ENCODE measurements at places on chromosomes 1 and 21.

GRCh38 chr1:106937104-106937503, 119.4 kb upstream of the PRMT6 start:
- peak; percentile 69 for DNase-seq

DNA sequence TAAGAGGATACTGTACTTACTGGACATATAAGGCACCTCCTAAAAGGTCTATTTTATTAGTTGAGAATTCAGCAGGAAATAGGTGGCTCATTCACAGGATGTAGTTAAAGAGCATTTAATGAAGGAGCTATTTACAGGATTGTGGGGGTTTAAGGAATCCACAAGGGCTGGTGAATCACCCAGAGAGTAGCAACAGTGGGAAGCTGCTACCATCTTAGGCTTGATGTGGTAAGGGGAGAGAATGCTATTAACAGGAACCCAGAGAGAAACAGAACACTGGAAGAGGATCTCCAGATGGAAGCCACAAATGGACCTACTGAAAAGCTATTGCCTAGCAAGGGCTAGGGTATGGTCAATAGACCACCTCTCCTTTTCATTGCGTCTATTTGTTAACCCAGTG, 52.0 kb upstream of the COL11A1 start:
- no peak for DNase-seq

- no peak for DNase-seq
These were observed 37.3 kb upstream of the SYT14 start for GRCh38 chr1:209900734-209901133.

GRCh38 chr1:18929686-18930085, 26.8 kb downstream of the IFFO2 start:
- DNase-seq: no peak

DNA sequence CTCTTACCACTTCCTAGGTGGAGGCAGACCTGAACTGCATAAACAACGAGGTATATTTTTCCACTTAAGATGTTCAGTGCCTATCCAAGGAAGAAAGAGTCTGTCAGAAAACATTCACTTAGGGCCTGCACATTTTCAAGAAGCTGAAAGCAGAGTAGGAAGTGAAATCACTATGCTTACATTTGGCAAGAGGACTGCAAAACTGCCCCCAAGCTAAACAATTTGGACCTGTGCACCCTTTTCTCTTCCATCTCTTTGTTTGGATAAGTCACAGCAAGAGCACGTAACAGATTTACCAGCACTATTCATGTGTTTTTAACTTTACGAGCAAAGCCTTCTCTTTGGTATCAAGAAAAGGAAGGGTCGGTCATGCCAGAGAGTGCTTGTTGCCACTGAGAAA, 13.2 kb upstream of the BEND5 start:
- DNase-seq: no peak

GRCh38 chr21:38775733-38776132, 30.0 kb upstream of the ETS2 start:
- DNase-seq: no peak

DNA sequence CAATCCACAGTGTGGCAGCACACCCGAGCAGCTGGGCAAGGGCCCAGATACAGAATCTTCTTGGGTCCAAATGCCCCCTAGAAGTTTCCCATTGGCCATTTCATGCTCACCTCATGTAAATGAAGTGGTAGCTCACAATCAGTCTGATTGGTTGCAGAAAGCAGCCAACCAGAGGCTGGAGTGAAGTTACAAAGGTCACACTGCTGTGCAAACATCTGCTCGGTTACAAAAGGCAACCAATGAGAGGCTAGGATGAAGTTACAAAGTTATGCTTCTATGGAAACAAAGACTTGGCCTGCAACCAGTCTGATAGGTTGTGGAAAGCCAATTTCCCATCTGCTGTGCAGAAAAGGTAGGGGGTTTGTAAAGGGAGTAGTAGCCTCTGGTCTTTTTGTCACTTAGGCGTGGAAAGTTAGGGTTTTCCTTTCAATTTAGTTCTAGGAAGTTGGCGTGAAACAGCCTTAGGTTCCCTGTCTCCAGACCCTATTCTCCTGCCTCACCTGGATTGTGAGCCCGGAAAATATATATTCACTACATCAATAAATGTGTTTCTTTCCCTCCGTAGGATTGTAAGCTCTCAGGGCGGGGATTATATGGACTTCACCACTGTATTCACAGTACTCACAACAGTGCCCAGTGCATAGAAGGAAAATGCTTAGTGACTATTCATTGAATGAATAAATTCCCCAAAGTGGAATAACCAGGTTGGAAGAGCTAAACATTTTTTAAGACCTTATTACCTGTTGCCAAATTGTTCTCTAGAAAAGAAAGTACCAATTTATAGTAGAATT, 91.9 kb downstream of the URB2 start:
- DNase-seq: no peak

GRCh38 chr1:31031330-31032143, 34.0 kb downstream of the PUM1 start:
- no peak for DNase-seq

DNA sequence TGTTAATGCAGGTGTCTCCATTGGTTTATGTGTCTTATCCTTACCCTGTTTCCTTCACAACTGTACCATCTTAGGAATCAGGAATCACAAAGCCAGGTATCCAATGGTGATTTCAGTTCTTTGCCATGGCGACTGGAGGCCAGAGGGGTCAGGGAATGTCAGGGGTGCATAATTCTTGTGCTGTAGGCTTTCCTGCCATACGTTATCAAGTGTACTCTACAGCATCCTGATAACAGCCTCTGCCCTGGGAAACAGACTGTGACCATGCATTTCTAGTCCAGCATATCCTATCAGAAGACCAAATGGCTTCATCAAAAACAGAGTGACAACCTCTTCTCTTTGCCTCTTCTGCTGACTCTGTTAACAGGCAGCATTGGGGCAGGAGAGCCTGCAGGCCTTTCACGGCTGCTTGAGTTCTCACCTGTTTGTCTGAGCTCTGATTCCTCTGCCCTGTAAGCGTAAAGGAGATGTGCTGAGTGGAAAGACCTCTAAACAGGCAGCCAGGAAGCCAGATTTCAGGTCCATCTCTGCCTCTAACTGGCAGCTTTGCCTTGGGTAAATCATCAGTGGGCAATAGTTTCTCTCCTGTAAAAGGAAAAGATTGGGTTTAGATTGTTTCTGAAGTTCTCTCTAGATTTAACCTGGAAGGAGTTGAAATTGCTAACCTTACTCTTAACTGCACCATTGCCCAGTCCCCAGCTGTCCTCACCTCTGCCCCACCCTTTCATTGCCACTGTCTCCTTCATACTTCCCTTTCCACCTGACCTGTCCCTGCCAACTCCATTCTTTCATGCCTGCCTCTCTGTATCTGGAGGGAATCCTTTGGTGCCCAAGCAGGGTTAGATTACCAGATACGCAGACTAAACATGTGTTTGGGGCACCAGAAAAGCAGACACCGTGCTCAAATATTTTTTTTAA, 80.2 kb downstream of the LRRC8D start:
- DNase-seq: no peak

GRCh38 chr1:116558140-116558549, 12.7 kb downstream of the CD58 start:
- no peak for DNase-seq

- DNase-seq: no peak
These were observed 91.9 kb downstream of the IGSF21 start for GRCh38 chr1:18199462-18199861.

- DNase-seq: no peak
These were observed 137.4 kb downstream of the FGGY start for GRCh38 chr1:59434336-59434735.

GRCh38 chr1:2306151-2306978, 78.2 kb downstream of the SKI start:
- no peak for DNase-seq
